Left ventricle myocardium superior (tissue), 1 donor: ENCODE measurements at places on chromosomes 11 and 22. TPM values are rescaled to one million over a fixed set of nuclear protein-coding genes. Genes with fewer than 3 reads are reported as not detected.

Gene MUC15
- total RNA-seq, result not detected

Gene PNPLA5
- not detected for total RNA-seq

Gene VSIG2
- total RNA-seq, result 1.1 TPM

Gene TRIM34
- 1.6 TPM for total RNA-seq

Gene OR5AN1
- total RNA-seq, result not detected

Gene C22orf42
- total RNA-seq, result not detected

Gene EFCAB6
- 1.5 TPM for total RNA-seq

Gene TRIM6
- 1.5 TPM for total RNA-seq

Gene MALAT1
- total RNA-seq, result 7,191 TPM

- DNase-seq, result no peak
These were observed 484.7 kb upstream of the TENM4 start for GRCh38 chr11:79925570-79925969.

GRCh38 chr11:110046775-110047380 is 46.3 kb upstream of the ZC3H12C start:
- DNase-seq, result no peak

DNA sequence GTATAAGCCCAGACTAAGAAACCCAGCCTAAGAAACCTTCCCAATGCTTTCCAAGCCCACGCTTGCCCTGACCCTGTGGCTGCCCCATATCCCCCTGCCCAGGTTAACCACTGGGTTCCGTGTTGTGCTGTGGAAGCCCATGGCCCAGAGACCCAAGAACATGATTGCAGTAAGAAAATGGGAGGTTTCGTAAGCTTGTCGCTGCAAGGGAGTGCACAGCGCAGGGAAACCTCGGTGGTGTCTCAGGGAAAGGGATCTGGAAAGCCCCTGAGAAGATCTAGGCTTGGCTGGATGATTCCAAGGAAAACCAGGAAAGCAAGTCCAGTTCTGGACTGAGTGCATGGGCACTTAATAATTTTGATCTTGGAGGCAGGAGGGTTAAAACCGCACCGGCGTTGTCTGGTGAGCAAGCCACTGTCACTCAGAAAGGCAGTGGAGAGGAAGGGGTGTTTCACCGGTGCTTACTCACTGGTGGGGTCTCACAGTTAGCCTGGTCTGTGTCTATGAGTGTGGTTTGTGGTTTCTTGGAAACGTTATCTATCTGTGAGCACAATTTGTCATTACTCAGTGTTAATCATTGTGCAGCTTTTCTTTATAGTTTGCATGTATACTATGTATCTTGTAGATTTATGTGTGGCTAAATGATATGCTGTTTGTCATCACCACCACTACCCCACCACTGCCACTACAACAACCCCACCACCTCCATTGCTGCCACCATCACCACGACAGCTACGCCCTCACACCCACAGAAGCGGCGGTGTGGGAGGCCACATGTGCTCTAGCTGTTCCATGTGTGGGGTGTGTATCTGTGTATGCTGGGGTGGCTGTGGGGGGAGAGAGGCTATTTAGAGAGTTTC is 53.3 kb upstream of the PRDM11 start:
- no peak for DNase-seq

DNA sequence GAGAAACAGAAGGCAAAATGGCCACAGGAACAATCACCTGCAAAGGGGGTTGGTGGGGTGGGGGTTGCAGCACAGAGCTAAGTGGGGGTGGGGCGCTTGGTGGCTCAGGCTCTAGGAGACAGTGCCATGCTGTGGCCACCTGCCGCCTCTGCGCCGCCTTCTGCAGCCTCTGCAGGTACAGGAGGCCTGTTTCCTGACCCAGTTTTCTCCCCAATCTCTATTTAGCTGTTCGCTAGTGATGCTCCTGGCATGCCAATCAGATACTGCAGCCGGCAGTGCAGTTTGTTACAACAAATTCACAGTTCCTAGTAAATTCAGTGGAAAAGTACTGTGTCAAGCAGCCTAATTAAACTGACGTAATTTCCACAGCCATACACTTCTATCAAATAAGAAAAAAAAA is 106.4 kb downstream of the SERGEF start:
- DNase-seq, result no peak

GRCh38 chr11:6203327-6203726 is 2.0 kb upstream of the C11orf42 start:
- DNase-seq, result no peak

DNA sequence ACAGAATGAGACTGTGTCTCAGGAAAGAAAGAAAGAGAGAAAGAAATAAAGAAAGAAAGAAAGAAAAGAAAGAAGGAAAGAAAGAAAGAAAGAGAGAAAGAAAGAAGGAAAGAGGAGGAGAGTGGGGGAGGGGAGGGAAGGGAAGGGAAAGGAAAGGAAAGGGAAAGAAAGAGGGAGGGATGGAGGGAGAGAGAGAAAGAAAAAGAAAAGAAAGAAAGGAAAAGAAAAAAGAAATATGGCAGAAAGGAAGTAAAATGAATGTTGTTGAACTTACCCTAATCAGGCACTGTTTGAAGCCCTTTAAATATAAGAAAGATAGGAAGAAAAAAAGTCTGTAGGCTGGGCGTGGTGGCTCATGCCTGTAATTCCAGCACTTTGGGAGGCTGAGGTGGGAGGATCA is 276.1 kb downstream of the INSC start:
- DNase-seq, result no peak

GRCh38 chr11:99320769-99321290 is 300.1 kb downstream of the CNTN5 start:
- DNase-seq, result no peak

- DNase-seq, result no peak
These were observed 50.0 kb upstream of the CARD18 start for GRCh38 chr11:105189581-105189980.

DNA sequence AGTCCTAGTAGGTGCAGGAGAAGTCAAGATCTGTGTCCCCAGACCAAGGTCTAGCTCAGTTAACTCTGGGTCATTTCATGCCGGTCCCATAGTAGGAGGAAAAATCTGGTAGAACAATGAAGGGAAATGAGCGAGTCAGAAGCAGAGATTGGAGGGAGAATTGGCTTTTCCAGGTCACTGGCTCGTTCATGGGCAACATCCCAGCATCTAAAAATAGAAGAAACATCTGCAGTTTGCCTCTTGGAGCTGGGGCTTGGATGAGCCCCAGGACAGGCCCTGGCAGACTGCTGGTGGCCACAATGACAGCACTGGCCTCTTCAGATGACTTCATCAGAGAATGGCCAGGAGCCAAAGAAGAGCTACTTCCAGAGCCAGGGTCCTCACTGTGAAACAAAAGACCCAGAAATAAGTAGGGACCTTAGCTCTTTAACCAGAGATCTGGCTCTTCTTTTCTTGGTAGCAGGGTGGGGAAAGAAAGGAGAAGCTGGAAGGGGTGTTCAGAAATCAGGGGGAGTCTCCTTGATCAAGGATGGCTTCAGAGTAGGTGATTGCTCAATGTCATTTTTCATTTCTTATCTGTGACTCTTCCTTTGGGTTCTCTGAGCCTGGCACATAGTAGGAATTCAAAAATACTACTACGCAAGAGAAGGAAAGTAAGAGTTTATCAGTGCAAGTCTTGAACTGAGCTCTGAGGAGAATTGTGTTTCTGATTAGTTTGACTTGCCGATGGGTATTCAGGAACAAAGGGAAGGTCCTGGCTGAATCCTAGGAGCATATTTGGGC is 102.6 kb downstream of the TMPRSS5 start:
- DNase-seq, result peak; percentile 77

- DNase-seq, result no peak
These were observed 9.5 kb downstream of the STK33 start for GRCh38 chr11:8584511-8584910.

DNA sequence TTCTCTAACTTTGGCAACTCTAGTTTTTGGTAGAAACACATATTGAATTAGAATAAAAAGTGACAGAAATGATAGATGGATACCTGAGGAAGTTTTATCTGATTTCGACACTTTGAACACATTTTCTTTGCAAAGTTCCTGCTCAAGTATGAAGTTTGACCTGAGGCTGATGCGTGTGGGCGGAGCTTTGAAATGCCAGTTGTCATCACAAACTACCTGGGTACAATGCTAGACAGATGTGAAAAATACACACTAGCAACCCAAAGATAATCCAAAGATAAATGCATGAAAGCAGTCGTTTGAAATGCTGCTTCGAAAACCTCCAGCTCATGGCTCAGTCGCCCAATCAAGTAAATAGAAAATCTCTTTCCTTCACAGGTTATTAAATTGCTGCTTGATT is 54.8 kb downstream of the CD44 start:
- DNase-seq, result no peak

- DNase-seq, result no peak
These were observed 266.7 kb upstream of the CTSC start for GRCh38 chr11:88604260-88604659.

DNA sequence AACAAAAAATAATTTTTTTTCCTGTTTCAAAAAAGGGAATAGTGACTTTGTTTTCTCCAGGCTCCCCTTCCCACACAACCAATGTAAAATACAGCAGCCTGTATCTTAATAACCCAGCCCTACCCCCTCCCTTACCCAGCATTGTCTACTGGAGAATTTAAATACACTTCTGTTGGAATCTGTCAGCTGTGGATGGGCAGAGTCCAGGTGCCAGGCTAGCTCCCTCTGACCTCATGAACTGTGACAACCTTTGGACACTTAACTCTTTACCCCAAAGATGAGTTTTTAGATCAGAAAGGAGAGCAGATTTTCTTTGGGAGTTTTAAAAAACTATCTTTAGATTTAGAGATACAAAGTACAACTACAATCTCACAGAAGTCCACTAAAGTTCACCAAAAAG is 42.9 kb downstream of the DDX6 start:
- DNase-seq, result no peak

GRCh38 chr22:25996669-25997068 is 172.6 kb upstream of the SEZ6L start:
- DNase-seq, result no peak

- DNase-seq, result no peak
These were observed 19.5 kb upstream of the UVRAG start for GRCh38 chr11:75795276-75796090.

DNA sequence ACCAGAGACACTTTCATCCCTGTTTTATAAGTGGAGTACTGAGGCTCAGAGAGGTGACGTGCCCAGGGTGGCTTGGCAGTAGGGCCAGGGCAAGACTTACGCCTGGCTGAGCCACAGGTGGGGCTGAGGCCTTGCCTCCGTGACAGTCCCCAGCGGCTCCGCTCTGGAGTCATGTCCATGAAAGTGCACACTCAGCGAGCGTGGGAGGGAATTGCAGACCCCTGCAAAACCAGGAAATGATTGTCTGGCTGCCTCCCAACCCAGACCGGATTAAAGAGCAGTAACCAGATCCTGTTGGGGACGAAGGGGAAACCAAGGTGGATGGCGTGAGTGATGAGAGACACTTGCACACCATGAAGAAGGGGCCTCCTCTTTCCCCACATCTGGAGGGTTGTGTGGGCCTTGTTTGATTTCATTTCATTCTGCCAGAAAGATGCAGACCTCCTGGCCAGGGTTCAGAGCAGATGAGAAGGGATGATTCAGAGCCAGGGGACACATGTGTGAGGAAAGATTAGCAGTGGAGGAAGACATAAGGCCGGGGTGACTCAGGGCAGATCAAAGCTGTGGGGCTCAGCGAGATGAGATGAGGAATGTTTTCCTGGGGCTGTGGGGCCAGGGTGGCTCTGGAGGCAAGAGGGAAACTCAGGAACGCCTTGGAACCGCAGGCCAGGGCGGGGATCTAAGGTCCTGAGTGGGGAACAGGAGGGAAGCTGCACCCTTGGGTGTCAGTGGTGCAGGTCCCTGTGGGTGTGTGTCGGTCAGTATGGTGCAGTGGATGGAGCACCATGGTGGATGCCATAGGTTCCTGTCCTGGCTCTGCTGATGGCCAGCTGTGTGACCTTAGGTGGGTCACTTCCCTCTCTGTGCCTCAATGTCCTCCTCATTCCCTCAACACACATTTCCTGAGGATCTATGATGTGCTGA is 29.9 kb upstream of the LRRC32 start:
- DNase-seq, result no peak

GRCh38 chr22:43849731-43850130 is 12.6 kb downstream of the SULT4A1 start:
- no peak for DNase-seq

GRCh38 chr11:9081153-9081552 is 10.2 kb downstream of the SCUBE2 start:
- no peak for DNase-seq

DNA sequence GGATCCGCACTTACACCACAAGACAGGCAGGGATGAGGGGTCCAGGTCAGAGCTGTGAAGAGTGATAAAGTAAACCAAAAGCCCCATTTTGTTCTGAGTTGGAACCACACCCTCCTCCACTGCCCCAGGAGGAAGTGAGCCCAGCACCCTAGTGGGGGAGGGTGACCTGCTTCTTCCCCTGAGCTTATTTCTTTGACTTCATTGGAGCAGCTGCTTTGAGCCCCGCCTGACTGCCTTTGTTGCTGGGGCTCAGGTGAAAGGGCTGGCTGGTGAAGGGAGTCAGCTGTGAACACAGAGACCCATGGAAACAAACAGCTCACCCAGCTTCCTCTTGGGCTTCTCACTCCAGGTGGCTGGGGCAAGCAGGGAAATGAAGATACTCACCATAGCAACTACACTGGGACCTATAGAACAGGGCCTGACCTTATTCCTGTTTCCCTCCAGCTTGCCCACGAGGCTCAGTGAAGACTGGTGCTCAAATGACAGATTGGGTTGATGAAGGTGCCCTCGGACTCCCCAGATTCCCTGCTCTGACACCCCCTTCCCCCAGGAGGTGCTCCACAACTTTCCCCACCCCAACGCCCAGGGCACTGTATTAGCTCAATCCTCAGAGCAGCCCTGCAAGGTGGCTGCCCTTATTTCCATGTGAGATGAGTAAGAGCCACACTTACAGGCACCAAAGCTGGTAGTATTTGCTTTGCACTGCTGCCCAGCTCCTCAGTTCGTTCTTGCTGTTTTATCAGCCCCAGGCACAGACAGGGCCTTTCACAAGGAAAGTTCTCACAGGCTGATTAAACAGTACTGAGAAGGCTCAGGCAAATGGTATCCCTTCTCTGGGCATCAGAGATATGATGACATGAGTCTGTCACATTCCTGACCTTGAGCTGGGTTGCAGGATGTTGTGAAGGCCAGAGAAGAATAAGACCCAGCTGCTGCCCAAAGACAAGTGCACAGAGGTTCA is 2.4 kb downstream of the UCP2 start:
- DNase-seq, result peak; percentile 53

DNA sequence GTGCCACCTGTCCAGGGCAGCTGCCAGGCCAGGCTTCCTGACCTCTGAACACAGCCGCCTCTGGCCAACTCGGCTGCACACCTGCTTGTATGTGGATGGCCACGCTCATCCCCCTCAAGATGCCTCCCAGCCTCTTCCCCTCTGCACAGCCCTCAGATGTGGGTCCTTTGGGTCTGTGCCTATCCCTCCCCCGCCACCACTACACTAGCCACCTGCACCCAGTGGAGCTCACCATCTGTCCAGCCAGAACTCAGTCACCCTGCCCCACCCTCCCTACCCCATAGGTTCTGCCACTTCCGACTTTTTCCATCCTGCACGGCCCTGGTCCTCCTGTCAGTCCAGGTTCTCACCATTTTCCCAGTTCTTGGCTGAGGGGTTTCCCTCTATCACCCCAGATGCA is 44.6 kb downstream of the PHF21B start:
- no peak for DNase-seq

- DNase-seq, result no peak
These were observed 22.5 kb downstream of the VSIG10L2 start for GRCh38 chr11:125968354-125968753.
